Activated CD8-positive, alpha-beta T cell treated with anti-CD3 and anti-CD28 coated beads, Interleukin-2, amount 10 ng/mL, durations not matched to agents 7 days and 5 days (primary cell): ENCODE measurements at places on chromosomes 4 and X.

DNA sequence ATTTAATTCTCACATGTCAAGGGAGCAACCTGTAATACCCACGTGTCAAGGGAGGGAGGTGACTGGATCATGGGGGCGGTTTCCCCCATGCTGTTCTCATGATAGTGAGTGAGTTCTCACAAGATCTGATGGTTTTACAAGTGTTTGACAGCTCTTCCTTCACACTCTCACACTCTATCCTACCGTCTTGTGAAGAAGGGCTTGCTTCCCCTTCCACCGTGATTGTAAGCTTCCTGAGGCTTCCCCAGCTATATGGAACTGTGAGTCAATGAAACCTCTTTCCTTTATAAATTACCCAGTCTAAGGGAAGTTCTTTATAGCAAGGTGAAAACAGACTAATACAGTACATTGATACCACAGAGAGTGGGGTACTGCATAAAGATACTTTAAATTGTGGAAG lies 17.7 kb downstream of the USP27X start:
- no peak for DNase-seq

DNA sequence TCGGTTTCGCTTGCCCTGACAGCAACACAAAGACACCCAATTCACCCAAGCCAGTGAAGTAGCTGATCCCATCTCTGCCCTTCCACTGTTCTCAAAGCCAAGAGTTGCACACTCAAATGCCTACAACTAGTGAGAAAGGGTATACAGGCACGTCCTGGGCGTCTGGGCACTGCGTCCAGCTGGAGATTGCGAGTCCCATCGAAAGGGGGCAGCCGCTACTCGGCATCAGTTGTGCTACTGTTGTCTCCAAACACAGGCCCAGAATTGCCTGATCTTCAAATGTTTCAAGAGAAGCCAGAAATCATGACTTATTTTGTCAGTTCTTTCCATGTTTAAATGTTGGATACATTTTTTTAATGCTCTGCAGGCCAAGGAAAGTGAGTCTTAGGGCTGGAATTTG lies 487.8 kb downstream of the BCOR start:
- DNase-seq, result no peak

DNA sequence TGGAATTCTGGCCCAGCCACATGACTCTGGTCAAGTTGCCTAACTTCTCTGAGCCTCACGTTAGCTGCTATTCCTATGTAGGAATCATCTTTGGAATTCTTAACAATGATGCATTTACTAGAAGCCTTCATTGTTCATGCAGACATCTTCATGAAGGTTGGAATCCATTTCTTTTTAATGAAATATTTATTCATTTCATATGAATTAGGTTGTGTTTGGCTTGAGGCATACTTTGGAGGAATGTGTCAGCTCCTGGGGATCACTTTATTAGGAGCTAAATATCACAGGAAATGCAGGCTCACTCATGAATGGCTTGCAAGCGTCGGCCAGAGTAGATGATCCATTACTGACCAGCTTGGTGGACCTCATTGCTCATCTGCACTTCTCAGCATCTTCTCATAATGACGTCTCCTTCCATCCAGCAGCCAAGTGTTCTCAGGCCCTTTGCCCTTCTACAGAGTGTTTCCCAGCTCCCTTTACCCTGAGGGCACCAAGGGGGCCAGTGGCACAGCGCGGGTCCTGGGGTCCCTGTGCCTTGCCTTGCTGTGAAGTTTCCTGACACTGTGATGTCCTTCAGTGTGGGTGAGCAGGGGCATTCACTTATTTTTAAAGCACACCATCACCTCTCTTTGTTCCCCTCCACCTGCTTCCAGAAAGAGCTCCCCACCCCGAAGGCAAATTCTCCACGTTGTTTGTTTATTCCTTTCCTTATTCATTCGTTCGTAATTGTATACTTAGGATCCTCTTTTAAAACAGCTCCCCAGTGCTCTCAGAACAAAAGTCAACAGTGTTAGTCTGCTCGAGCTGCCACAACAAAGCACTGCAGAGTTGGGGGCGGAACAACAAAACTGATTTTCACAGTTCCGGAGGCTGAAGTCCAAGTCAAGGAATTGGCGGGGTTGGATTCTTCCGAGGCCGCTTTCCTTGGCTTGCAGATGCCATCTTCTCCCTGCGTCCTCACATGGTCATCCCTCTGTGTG lies 106.8 kb downstream of the STK32B start:
- no peak for DNase-seq

- no peak for DNase-seq
Measured at GRCh38 chrX:77426811-77427210, 20.4 kb upstream of the FGF16 start.

- no peak for DNase-seq
Measured at GRCh38 chrX:107298276-107298675, 91.9 kb downstream of the DNAAF6 start.

DNA sequence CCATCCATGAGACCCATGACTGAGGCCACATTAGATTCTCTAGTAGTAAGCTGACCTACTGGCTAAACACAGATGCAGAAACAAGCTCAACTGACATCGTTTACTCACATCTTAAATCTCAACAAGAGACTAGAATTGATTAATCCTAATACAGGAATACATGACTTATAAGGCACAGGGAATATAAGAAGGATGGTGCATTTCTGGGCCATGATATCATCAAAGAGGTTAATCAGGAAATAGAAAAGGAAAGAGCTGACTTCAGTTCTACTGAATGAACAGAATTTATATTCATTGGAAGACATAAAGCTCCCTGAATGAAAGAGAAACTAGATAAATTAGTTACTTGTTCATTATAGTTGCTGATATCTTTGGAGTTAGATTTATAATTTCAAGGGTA lies 1406.5 kb downstream of the STIM2 start:
- DNase-seq, result no peak

- DNase-seq, result no peak
Measured at GRCh38 chr4:53281438-53281837, 84.4 kb downstream of the SCFD2 start.

DNA sequence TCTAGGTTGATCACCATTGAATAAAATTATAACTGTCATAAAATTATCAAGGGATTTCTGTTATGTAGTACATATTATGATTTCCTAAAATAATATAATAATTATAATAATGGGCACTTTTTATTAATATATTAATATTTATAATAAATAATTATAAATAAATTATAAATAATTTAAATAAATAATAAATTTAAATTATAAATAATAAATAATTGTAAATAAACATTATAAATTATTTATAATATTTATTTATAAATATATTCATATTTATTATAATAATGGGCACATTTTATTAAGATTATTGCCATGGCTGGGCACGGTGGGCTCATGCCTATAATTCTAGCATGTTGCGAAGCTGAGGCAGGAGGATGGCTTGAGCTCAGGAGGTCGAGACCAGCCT lies 24.5 kb downstream of the RAP1GDS1 start:
- DNase-seq, result no peak

DNA sequence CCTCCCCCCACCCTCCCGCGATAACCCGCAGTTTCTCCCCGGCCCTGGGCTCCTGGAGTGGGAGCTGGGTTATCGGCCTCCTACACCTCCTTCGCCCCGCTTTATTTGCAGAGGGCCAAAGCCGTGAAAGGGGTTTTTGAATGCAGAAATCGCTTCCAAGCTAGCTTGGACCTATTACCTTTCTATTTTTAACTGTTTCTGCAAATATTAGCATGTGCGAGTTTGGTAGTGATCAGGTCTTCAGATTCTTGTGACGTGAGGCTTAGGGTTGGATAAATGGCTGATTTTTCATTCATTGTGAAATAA lies 1.3 kb downstream of the USP9X start:
- no peak for DNase-seq

DNA sequence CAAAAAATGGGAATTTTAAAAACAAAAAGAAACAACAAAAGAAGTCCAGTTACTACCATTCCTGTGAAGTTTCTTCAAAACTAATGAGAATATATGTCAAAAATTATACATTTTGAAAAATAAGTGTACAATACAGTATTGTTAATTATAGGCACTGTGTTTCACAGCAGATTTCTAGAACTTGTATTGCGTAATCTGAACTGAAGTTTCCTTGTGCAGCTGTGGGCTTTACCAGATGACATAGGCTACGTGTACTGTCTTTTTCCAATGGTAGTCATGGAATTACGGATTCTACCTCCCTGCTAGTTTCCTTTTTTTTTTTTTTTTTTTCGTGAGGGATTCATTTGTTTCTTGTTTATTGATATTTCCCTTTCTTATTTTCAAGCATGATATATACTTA lies 113.8 kb upstream of the GABRA2 start:
- DNase-seq, result no peak

DNA sequence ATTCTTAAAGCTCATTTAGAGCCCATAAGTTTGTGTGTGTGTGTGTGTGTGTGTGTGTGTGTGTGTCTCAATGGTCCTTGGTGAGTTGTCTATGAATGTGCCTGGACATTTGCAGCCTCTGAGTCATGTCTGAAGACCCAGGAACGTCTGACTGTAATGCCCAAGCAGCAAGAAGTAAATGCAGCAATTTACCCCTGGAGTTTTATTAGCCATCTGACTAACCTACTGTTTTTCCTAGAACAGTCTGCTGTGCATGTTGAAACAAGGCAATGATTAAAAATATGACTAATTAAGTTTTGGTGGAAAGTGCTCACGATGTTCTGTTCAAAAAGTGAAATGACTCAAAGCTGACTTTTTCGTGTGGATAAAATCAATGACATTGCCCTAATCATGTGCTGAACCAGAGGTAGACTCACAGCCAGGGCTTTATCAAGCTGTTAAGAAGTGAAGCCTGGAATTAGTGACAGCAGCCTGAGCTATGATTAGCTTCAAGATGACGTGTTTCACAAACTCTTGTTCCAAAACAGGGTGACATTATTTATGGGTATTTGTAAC lies 201.6 kb downstream of the CPE start:
- no peak for DNase-seq

DNA sequence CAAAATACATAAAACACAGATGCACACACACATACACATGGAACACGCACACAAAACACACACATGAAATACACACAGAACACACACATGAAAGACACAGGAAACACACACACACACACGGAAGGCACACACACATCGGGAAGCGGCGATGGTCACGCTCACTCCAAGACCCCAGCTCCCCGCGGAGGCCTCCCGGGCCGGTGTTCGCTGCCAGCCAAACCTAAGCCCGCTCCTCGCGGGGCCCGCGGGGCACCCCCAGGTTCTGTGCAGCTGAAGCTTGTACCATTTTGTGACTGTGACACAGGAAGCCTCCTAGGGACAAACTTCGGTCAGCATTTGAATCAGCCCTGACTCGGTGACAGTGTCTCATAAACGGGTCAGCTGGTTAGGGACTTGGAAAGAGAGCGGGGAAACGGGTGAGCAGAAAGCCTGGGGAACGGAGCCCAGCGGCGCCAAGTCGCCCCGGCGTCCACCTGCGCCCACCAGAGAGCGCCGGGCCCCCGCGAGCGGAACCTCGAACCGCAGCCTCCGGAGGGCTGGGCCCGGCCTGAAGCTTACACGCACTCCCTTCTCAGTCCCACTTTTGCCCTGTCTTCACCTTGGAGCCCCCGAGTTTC lies 32.1 kb downstream of the F11 start:
- DNase-seq, result no peak

- DNase-seq, result no peak
Measured at GRCh38 chr4:41177016-41177415, 37.3 kb downstream of the APBB2 start.
